ENCODE measurements at places on chromosomes 2 and 18. TPM values are rescaled to one million over a fixed set of nuclear protein-coding genes. Genes with fewer than 3 reads are reported as not detected.

The DNAJC5G gene
- total RNA-seq: not detected

The TXNDC2 gene
- 0.06 TPM for total RNA-seq

DNA sequence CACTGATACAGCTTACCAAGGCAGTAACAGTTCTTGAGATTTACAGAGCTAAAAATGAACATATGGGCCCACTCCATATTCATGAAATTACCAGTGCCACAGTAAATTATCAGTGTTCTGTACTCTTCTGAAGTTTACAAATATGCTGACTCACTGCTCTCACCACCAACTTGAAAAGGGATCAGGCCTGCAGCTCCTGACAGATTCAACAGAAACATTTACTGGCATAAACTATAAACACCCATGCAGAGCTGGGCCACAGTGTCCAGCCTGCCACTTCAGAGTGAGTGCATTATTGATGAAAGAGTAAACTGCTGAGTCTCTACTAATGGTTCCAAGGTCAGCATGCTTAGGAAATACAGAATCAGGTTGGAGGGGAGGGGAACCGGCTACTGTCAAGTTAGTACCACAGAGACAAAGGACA is 83.1 kb downstream of the FARSB start:
- no peak for DNase-seq

DNA sequence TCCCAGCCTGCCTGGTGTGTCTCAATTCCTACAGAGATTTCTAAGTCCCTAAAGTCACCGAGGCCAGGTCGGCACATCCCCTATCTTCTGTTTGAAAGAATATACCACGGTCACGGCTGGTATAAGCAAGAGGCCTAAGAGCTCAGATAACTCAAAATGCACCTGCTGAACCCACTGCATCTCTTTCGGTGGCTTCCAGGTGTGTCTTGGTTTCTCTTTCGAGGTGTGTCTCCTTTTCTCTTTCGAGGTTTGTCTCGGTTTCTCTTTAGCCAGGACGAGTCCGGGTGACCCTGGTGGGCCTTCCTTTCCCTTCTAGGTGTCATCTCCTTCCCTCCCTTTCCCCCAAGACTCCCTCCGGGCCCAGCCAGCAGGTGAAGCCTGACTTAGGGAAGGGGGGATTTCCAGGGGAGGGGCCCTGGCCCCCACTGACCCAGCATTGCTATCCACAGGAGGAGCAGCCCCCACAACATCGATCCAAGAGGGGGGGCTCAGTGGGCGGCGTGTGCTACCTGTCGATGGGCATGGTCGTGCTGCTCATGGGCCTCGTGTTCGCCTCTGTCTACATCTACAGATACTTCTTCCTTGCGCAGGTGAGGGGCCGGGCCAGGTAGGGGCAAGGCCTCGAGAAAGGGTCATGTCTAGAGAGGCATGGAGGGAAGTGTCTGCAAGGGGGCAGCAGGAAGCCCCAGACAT is 8.4 kb downstream of the ITM2C start:
- DNase-seq: no peak

DNA sequence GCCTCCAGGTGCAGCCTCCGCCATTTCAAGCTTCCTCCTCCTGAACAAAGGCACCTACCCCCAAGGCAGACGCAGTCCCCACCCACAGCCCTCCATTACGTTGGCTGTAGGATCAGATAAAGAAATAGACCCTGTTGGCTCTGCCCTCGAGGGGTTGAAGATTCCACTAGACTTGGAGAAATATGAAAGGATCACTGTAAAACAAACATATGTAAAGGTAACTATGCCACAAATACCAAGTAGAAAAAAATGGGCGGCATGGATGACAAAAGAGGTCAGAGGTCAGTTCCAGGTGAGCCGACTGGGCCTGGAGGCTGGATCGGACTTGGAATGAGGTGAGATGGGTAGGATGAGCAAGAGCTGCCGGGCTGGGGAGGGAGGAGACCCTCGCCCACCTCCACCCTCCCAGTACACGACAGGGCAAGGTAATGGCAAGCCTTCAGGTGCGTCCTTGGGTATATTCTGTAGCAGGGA is 84.8 kb upstream of the POMC start:
- DNase-seq: no peak

DNA sequence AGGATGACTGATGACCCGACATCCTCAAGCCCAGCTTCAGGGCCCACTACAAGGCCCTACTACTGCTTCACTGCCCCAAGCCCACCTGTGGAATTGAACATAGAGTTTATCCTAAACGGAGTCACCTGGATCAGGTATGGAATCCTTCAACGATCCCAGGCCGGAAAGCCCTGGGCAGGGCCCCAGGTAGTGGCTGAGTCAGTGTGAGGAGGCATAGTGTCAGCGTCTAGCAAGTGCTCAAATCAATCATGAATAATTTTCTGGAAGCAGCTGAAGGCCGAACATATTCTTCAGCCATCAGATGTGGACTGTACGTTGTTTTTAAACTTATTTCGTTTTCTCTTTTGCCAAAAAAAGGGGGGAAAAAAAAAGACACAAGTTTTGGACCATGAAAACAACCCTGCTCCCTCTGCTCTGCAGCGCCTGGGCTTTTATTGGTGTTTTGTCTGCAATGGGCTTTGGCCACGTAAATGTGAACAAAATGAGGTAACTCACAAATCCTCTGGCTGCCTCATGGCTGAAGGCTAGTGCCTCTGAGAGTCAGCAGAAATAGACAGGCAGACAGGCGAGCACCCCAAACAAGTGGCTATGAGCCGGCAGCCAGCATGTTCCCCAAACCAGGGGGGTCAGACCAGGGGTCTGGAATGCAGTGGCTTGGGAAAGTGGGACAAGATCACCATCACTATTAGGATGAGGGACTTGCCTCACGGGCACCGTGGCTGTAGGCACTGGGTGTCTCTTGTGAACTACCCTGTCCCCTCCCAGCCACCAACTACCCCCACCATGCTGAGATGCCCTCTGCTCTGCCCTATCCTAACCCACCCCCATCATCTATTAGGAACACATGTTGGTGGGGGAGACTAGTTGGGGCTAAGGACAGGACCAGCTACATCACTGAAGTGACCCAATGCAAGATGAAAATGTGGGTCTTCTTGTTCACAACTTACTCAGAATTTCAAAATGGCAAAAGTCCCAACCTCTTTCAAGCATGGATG is 51.4 kb downstream of the TTC32 start:
- DNase-seq: no peak

GRCh38 chr18:4677006-4677405 is 221.9 kb upstream of the DLGAP1 start:
- no peak for DNase-seq

The DIS3L2 gene
- 22.3 TPM for total RNA-seq

DNA sequence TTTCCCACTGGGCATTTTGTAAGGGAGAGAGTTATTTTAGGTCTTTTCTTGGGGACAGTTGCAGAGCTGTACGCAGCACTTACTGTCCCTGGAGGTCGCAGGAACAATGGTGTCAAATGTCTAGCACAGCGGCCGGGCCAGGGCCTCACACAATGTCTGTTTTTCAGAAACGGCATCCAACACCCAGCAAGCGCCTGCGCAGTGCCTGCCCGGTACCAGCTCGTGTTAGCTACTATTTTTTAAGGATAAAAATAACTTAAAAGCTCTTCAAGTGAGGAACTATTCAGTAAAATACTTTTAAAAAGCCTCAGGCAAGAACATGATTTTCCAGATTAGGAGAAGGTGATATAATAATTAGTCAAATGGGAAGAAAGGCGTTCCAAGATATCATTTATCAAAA is 90.0 kb downstream of the MBP start:
- DNase-seq: no peak

- DNase-seq: no peak
Measured at GRCh38 chr2:119715409-119716283, 36.6 kb downstream of the TMEM177 start.

The GCG gene
- not detected for total RNA-seq

GRCh38 chr2:220913384-220913783 is 658.7 kb downstream of the EPHA4 start:
- no peak for DNase-seq
